DMS153 (cell line): ENCODE measurements at places on chromosomes 12 and 14.

GRCh38 chr12:127272864-127273263 is 994.1 kb upstream of the TMEM132C start:
- DNase-seq = no peak

- no peak for DNase-seq
Measured at GRCh38 chr14:22839159-22839779, 2.9 kb downstream of the MMP14 start.

GRCh38 chr12:68620519-68621471 is 10.1 kb downstream of the RAP1B start:
- DNase-seq = no peak

DNA sequence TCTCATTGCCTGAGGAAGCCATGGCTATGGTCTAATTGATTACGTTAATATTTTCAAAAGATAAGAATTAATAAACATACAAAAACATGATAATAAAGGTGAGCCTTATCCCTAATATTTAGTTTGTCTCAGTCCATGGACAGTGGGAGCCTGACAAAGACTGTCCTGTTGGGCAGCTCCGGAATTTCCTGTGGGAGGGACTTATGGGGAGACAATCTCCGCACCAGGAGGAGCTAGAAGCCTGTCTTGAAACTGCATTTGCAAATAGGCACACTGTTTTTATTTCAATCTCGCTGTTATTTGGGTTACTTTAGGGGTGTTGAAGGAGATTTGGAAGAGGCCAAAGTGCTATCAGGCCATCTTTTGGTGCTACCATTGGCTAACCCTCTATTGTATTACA is 50.8 kb upstream of the ZDHHC17 start:
- DNase-seq = no peak

DNA sequence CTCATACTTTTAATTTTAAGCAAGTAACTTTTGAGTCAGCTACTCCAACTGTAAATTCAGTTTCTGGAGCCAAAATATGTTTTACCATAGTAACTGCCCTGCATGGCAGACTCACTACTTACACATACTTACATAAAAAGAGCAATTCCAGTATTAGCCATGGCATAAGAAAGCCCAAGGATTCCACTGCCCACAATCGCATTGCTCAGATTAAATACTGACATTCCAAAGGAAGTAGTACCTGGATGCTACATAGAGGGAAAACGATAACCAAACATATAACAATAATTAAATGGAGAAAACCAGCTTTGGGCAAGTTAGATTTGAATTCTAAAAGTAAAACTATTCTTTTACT is 2.2 kb downstream of the SLC38A2 start:
- DNase-seq = no peak

DNA sequence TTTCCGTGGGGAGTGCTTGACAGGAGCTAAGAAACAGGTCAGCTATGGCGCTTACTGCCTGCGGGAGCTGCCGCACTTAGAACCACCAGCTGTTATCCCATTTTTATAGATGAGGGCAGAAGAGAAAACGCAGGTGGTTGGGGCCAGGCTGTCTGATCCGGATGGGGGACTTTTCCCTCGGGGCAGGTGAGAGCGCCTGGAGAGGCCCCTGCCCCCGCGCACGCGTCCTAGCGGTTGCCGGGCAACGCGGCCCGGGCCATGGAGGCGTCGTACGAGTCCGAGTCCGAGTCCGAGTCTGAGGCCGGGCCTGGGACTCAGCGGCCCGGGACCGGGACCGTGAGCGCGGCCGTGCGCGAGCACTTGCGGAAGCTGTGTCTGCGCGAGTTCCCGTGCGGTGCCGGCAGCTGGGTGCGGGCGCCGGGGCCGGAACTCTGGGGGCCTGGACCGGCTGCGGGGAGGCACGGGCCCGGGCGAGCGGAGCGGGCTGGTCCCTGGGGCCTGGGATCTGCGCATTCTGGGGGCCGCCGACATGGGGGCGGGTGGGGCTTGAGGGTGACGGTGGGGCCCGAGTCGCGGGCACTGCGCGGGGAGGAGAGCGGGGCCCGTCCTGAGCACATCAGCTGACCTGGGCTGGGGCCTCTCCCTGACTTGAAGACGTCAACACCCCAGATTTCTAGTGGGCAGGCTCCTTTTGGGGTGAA is at the start of gene LRRC43:
LRRC43 (plus strand) TSS at position 237 of the 701 bp plus-strand sequence; CDS start at position 259, 22 bp downstream.
- peak; percentile 36 for DNase-seq

DNA sequence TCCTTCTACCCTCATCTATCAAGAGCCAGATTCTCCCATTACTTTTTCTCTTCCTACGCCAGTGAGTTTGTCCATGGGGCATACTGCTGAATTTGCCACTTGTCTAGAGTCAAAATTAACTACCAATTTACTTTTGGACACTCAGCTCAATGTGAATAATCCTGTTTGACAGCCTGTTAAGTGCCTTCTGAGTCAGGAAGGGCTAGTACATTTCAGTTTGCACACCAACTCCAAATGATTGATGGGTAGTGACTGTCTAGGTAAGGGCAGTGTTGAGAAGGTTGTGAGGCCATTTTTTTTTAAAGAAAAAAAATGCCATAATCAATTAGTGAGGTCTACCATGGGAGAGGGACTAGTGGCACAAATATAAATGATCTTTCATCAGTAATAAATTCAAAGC is 21.8 kb upstream of the TRIM9 start:
- peak; percentile 44 for DNase-seq

DNA sequence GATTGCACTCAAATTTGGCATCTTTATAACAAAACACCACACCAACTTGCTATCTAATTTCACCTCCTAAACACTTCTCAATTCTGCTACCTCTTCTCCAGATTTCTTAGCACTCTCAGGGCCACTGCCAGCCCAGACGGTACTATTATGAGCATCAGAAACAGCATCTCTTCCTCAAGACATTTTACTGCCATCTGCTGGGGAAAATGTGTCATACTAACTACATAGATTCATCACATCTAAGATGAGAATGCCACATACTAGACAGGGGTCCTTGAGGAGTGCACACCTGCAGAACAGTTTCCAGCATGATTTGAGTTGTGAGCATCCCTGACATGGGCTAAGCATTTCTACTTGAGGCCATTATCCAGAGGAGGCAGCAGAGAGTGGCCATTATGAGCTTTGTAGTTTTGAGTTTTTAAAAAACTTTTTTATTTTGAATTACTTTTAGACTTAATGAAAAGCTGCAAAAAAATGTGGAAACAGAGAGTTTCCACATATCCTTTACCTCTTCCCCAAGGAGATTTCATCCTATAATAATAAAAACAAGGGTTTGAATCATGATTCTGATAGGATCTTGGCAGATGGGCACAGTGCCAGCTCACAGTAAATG is 15.1 kb upstream of the GRIP1 start:
- DNase-seq = peak; percentile 35

GRCh38 chr12:252636-253035 is 10.0 kb downstream of the SLC6A13 start:
- DNase-seq = no peak
